GM04504 (cell line): ENCODE measurements at places on chromosomes 13 and 19.

- DNase-seq, result no peak
Measured at GRCh38 chr13:80265348-80265747, 75.6 kb downstream of the SPRY2 start.

- DNase-seq, result no peak
Measured at GRCh38 chr19:55554741-55555152, 9.4 kb upstream of the SBK3 start.

GRCh38 chr19:45791744-45792469 is 738 bp downstream of the DMWD start:
- no peak for DNase-seq

- DNase-seq, result no peak
Measured at GRCh38 chr19:46571495-46571894, 29.6 kb upstream of the CALM3 start.

GRCh38 chr13:98719527-98720250 is 32.8 kb downstream of the SLC15A1 start:
- no peak for DNase-seq

- no peak for DNase-seq
Measured at GRCh38 chr19:49691243-49692146, 579 bp downstream of the CPT1C start.
